ENCODE measurements at places on chromosomes 3 and 15.

DNA sequence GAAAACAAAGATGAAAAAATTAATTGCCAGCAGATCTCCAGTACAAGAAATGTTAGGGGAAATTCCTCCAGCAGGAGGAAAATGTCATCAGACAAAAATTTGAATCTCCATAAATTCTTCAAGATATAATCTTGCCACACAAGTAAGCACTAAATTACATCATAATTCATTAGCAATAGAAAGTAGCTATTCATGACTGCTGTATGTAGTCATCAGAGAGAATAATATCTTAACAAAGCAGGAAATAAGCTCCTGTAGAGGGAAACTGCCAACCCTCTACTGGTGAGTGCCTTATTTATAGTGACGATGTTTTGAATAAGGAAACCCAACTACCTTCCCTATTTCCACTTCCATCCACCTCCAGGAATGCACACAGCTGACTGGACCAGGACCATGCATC is 15.8 kb upstream of the SLC27A2 start:
- DNase-seq: no peak

DNA sequence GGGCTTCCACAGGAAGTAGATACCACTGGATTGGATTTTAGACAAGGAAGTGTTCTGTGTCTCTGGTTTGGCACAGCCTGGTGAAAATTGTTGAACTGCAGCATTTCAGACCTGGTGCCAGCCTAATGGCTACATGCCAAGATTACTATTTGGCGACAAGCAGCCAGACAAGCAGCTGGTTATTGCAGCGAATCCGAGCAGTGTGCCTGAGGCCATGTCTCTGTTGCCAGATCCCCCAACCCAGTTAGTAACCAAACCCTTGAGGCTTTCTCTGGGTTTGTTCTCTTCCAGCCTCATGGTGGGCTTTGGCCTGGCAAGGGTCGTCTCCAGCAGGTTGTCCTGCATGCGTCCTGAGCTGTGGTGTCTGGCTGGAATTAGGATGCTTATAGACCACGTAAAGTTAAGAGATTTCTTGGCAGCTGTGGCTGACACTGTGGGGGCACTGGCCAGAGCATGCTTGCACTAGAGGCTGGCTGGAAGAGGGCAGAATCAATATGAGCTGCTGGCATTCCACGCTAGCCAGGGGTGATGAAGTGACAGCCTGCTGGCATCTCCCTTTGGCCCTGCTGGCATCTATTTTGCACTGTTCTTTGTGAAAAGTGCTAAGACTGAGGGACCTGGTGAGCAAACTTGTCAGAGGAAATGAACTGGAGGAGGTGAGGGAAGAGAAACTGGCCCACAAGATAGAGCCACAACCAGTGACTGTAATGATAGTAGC is 172.6 kb downstream of the RBMS3 start:
- DNase-seq: peak; percentile 6

- no peak for DNase-seq
Measured at GRCh38 chr15:44082558-44083157, 112.4 kb downstream of the FRMD5 start.

GRCh38 chr15:90558171-90558573 is 28.4 kb downstream of the CRTC3 start:
- no peak for DNase-seq

DNA sequence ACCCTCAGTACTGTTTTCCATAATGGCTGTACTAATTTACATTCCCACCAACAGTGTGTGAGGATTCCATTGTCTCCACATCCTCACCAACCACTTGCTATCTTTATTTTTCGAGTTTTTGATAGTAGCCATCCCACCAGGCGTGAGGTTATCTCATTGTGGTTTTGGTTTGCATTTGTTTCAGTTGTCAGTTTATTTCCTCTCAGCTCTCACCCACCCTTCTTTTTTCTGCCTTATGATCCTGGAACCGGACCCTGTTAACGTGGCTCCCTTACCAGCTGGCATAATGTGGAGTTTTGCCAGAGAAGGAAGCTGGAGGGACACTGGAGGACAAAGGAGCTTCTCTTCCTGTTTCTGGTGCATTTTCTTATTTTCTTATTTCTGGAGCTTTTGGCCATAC is 25.1 kb upstream of the SH3GL3 start:
- DNase-seq: no peak

GRCh38 chr3:38276081-38276916 is 5.8 kb upstream of the SLC22A14 start:
- no peak for DNase-seq

DNA sequence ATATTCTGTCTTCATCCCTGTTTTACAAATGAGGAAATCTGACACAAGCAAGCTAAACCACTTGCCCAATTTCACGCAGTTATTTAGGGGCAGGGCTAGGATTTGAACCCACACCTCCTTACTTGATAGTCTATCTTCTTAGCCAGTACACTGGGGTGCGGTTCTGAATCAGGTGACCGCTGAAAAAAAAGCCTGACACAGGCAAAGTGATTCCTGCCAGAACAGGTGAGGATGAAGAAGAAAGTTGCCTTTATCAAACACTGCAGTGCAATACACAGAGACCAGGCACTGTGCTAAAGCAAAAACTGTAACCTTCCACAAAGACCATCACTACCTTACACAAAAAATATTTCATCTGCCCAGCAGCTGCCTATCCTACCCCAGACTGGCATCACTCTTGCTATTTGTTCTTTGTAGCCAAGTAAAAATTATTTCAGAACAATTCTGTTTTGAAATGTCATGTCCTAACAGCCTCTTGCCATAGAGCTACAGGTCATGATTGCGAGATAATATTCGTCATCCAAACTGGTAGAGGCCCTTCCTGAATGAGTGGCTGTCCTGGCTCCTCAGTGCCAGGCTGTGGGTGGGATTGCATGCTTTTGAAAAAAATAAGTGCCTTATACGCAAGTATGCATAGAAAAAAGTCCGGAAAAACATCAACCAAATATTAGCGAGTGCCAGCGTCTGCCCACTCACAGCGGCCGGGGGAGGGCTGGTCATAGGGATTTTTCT is 142.3 kb upstream of the TPM1 start:
- no peak for DNase-seq
